Tibial nerve (tissue), 4 donors: ENCODE measurements at places on chromosomes 4 and X. TPM values are rescaled to one million over a fixed set of nuclear protein-coding genes. Genes with fewer than 3 reads are reported as not detected.

LEF1 gene
- 8.4 TPM for total RNA-seq

- H3K4me3 ChIP-seq: no peak overlapping the region
- H3K27me3 ChIP-seq: no peaks in the 10 kb centered on the region
- no peak overlapping the region for H3K27ac ChIP-seq
- H3K36me3 ChIP-seq: no peaks in the 10 kb centered on the region
- no peak for DNase-seq
- no peaks in the 10 kb centered on the region for H3K4me1 ChIP-seq
Measured at GRCh38 chr4:54852602-54853001, 194.8 kb downstream of the KIT start.

USP17L27 gene
- not detected for total RNA-seq

GRCh38 chr4:67437974-67438713 lies 107.2 kb downstream of the CENPC start:
- no peaks in the 10 kb centered on the region for H3K27me3 ChIP-seq
- H3K36me3 ChIP-seq: no peaks in the 10 kb centered on the region
- DNase-seq: no peak
- no peak overlapping the region for H3K4me3 ChIP-seq

GASK1B gene
- total RNA-seq: 58.6 TPM
